ENCODE measurements at places on chromosomes 3 and 15. TPM values are rescaled to one million over a fixed set of nuclear protein-coding genes. Genes with fewer than 3 reads are reported as not detected.

DNA sequence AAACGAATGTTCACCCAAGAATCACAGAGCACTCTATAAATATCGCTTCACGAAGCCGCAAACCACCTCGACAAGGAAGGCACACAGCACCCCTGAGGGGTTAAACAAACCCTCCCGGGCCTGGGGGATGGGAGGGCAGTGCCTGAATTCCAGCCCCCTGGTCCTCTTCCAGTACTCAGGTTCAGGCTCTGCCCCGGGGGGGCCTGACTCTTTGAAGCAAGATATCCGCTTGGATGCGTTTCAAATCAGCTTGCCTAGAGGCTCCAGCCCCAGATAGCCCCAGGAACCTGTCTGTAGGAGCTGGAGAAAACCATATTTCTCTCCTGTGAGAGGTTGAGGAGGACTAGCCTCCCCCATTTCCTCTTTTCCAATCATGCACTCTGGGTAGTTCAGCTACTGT, 194.7 kb downstream of the WNT5A start:
- no peak overlapping the region for H3K4me3 ChIP-seq
- H3K27ac ChIP-seq = no peak overlapping the region
- H3K27me3 ChIP-seq = no peaks in the 10 kb centered on the region
- no peak for DNase-seq

DNA sequence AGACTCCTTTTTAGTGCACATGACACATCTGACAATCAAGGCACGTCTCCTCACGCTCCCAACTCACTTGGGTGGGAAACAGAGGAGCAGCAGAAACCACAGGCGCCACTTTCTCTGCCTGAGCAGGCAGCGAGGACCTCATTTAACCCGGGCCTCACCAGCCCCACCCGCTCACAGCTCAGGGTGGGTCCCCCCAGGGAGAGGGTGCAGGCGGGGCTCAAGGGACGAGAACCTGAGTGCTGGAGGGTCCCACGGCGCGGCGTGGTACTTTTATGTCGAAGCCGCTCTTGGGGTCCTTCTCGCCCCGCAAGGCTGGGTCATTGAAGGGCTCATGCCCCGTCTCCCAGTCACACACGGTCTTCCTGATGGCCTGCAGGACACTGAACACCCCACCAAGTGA, 62.6 kb downstream of the CYFIP1 start:
- H3K27me3 ChIP-seq = no peaks in the 10 kb centered on the region
- DNase-seq = no peak
- no peak overlapping the region for H3K27ac ChIP-seq
- no peak overlapping the region for H3K4me3 ChIP-seq

DNA sequence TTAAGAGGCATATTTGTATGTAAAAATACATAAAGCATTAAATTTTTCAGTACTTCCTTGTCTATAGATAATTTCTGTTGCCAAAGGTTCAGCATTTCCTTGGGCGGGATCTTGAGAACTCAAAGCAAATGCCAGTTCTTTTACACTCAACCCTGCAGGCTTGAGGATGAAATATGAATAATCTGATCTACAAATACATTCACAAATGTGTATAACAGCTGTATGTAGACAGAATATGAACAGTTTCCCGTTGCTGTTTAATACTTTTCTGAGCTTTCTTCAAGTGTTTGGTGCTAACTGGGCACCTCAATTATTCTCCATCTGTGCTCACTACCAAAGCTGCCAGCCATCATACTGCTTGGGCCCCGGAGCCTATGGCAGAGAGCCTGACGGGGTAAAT, 661.3 kb downstream of the NLGN1 start:
- H3K36me3 ChIP-seq = no peaks in the 10 kb centered on the region
- H3K4me3 ChIP-seq = no peak overlapping the region
- DNase-seq = no peak
- no peak overlapping the region for H3K27ac ChIP-seq
- no peaks in the 10 kb centered on the region for H3K27me3 ChIP-seq

GRCh38 chr3:11613319-11613718, 30.4 kb downstream of the VGLL4 start:
- H3K36me3 ChIP-seq = no peaks in the 10 kb centered on the region
- no peak overlapping the region for H3K27ac ChIP-seq
- no peaks in the 10 kb centered on the region for H3K27me3 ChIP-seq
- H3K4me3 ChIP-seq = no peak overlapping the region

DNA sequence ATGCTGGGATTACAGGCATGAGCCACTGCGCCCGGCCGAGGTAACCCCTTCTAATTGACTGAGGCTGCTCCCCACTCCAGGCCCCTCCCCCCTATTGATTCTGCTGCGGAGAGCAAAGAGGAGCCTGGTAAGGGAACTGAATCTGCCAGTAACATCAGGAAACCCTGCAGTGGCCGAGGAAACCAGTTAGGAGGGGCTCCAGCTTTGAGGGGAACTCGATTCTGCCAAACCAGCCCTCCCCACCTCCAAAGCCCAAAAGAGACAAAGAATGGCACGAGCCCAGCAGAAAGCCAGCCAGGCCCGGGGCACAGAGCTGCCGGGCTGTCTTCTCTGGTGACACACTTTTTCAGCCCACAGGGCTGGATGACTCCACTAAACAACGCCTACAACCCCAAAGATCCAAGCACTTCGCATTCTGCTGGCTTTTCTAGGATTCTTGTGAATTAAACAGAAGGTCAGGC, 15.0 kb upstream of the ACAD9 start:
- no peak for DNase-seq
- H3K4me1 ChIP-seq = no peaks in the 10 kb centered on the region
- H3K4me3 ChIP-seq = no peak overlapping the region

DNA sequence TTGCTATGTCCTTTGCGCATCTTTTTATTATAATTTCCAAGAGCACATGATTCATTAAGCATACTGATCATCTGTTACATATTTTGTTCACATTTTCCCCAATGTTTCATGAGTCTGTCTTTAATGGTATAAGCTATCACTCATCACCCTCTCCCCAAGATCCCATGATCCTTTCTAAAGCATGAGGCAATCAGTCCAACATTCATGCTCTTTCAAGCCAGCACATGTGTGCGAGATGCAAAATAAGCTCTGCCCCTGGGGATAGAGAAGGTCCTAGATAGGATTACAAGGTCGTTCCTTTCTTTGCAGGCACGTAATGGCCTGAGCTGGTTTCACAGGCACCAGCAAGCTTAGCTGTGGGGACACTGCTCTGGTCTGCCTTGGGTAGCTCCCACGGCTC, 32.2 kb upstream of the B3GNT5 start:
- no peaks in the 10 kb centered on the region for H3K4me1 ChIP-seq
- no peak overlapping the region for H3K27ac ChIP-seq
- no peak overlapping the region for H3K4me3 ChIP-seq
- no peaks in the 10 kb centered on the region for H3K27me3 ChIP-seq
- no peaks in the 10 kb centered on the region for H3K36me3 ChIP-seq

- DNase-seq = no peak
- H3K27me3 ChIP-seq = no peaks in the 10 kb centered on the region
- H3K4me3 ChIP-seq = no peak overlapping the region
- no peaks in the 10 kb centered on the region for H3K36me3 ChIP-seq
These were observed 193.6 kb downstream of the FAM43A start for GRCh38 chr3:194879126-194879877.

DNA sequence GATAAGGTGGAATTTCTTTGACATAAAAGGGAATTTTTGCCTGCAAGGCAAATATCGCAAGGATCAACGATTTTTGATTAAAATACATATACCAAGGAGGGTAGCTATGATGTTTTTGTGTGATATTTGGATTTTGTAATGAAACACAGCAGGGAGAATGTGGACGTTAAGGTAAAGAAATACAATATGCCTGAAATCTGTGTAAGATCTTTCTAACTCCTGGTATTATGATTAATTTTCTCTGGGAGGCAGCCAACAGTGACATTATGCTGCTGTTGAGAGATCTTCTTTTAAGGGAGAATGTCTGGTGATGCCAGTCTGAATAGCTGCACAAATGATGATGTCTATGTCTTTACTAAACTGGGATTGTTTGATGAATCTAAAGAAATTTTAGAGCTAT, 972.2 kb downstream of the SQOR start:
- H3K27me3 ChIP-seq = no peaks in the 10 kb centered on the region
- H3K4me1 ChIP-seq = no peaks in the 10 kb centered on the region
- no peak overlapping the region for H3K27ac ChIP-seq
- no peak for DNase-seq
- H3K4me3 ChIP-seq = no peak overlapping the region

DNA sequence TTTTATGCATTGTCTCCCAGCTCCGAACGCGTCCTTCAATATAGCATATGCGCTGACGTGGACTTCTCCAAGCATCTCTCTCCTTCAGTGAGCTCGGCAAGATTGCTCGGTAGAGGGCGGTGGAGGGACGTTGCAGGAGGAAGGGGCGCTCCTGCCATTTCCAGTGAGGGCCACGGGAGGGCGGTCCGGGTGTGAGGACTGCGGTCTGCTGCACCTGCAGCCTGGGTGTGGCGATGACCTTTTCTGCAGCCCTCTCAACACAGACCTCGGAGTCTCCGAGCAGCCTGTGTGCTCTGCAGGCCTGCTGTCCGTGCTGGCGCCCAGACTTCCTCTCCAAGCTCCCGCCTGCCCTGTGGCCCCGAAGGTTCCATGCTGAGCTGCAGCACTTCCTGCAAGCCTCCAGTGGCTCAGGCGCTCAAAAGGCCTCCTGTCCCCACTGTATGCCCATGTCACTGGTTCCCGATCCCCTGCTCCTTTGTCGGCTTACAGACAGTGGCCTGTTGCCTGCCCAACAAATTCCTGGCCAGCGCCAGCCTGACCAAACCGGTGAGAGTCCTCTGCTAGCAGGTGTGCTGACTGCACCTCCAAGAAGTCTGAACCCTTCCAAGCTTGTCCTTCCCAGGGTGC, 8.9 kb upstream of the RTP3 start:
- no peak overlapping the region for H3K4me3 ChIP-seq
- no peaks in the 10 kb centered on the region for H3K36me3 ChIP-seq
- no peak overlapping the region for H3K27ac ChIP-seq

DNA sequence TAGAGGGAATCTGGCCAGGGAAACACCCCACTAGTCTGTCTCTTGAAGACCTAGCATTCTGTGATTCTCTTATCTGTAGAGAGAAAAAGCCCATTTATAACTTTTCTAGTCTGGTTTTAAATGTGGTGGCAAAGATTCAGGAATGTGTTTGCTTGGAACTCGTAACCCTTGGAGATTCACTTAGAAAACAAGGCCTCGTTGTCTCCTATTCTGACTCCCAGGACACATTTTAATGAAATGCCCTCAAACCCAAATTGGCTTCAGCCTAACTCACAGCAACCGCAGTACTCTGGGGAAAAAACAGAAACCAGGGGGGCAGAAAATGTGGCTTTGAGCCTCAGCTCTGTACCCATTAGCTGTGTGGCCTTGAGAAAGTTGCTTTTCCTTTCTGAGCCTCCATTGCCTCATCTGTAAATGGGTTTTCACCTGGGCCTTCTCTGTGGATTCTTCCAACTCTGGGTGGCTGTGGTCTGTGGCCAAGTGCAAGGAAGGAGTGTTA, 36.5 kb downstream of the RPLP1 start:
- no peak overlapping the region for H3K27ac ChIP-seq
- H3K36me3 ChIP-seq = no peaks in the 10 kb centered on the region
- DNase-seq = no peak
- no peak overlapping the region for H3K4me3 ChIP-seq
- H3K4me1 ChIP-seq = no peaks in the 10 kb centered on the region

C3orf33 gene
- total RNA-seq = 5.8 TPM

GOLGA8J gene
- not detected for total RNA-seq

C3orf49 gene
- not detected for total RNA-seq

PAK6 gene
- not detected for total RNA-seq

RARB gene
- total RNA-seq = 4.1 TPM

PARP15 gene
- 3.1 TPM for total RNA-seq
